Femur (tissue), 1 donor: ENCODE measurements at places on chromosomes 7 and 10.

DNA sequence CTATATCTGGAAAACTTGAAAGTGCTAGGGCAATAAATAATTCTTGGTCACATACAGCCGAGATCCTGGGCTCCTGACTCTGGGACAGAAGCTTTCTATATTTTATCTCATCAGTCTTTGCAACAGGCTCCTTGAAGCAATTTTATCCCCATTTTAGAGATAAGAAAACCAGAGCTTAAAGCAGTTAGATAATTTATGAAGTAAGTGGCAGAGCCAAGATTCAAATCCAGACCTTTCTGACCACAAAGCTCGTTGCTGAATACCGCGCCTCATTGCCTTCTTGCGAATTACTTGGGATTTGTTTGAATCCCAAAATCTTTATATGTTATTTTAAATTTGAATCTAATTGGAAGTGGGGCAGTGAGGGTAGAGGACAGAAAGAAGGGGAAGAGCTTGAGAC, 106.0 kb downstream of the TCF7L2 start:
- DNase-seq = no peak

- DNase-seq = no peak
These were observed 475.5 kb downstream of the RPS24 start for GRCh38 chr10:78508955-78509748.

DNA sequence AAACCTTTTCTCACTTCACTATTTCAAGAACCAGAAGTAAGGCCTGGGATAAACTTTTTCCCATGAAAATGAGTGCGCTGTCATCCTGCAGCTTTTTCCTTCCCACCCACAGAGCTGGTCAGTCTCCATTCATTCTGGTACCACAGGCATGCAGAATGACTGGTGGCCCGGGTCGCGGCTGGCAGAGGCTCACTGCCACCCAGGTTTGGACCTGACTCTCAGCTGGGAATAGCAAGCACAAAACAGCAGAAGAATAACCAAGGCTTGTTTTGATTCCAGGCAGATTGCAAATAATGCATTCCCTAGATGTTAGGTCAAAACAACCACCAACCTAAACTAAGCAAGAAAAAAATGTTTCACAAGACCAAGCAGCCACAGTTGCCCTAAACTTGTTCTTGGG, 190.5 kb upstream of the NRP1 start:
- DNase-seq = peak; percentile 55

GRCh38 chr7:48312151-48312550, 140.9 kb downstream of the ABCA13 start:
- no peak for DNase-seq

GRCh38 chr10:24947304-24948097, 4.9 kb downstream of the PRTFDC1 start:
- no peak for DNase-seq

- no peak for DNase-seq
These were observed 9.8 kb downstream of the CDHR1 start for GRCh38 chr10:84204122-84204521.

- DNase-seq = no peak
These were observed 39.0 kb upstream of the SLC39A12 start for GRCh38 chr10:17912754-17913153.

- DNase-seq = no peak
These were observed 15.4 kb downstream of the AQP1 start for GRCh38 chr7:30927040-30927439.

DNA sequence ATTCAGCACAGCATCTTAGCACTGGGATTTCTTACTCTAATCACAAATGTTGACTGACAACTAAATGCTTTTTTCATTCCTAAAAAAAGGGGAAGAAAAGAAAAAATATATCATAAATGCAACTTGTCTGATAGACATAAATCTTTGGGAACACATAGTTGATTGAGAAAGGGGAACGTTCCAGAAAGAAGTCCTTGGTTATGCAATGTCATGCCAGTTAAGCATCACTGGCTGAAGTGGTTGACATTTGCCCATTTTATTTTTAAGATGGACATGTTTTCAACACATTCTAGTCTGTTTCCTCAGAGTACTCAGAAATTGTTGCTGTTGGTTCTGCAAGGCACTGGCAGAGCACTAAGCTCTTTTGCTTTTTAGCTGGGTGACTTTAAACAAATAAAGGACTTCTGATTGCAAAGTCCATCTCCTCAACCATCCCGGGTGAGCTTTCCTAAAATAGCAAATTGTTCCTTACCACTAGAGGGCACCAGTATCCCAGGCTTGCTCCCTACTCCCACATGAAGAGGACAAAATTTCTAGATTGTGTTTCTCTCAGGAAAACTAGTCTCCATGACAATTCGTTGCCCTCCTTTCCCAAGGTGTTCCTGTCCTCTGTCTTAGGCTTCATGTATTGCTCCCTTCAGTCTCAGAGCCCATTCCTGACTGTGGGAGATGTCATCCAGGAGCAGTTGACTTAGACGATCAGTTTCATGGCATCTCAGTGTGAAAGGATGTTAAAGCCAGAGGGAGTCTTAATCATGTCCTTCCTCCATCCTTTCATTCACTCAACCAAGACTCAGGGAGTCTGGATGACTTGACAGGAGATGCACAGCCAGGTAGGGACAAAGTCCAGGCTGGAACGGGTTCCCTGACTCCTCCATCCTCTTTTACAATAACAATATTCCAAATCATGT, 23.9 kb downstream of the OPALIN start:
- no peak for DNase-seq

GRCh38 chr10:97913193-97913592, 63.5 kb downstream of the GOLGA7B start:
- DNase-seq = no peak
